ENCODE measurements at places on chromosomes 11 and 22.

DNA sequence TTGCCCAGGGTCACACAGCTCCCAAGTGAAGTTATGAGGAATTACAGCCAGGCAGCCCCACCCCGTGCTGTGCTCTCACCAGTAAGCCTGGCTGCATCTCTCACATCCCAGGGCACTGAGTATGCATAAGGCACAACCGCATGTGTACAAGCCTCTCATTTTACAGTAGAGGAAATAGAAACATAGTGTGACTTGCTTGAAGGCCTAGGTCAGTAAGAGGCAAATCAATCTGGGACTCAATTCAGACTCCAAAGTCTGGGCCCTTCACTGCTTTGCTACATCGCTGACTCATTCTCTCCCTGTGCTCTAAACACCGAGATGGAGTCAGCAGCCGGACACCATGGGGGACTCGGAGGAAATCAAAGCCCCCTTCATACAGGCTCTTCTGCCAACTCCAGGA lies 7.9 kb downstream of the ABTB2 start:
- peak; percentile 26 for DNase-seq

GRCh38 chr11:19935507-19935906 lies 222.9 kb downstream of the NAV2 start:
- peak; percentile 78 for DNase-seq

DNA sequence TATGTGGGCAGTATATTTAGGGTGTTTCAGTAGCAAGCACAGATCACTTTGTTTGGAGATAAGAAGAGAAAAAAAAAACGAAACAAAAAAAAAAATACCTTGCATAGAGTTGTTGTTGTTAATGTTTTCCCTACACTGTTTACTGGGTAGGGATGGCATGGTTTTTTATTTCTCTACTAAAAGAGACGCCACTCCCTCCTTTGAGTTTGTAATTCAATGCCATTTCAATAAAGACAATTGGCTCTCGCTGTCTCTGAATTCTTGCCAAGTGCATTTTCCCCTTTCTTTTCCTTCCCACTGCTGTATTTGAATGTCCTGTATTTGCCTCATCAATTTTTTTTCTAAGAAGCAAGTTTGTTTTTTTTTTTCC lies 213.9 kb upstream of the UBASH3B start:
- DNase-seq, result peak; percentile 16

- no peak for DNase-seq
Measured at GRCh38 chr11:3237119-3237518, 4.9 kb upstream of the MRGPRE start.

- no peak for DNase-seq
Measured at GRCh38 chr11:10918275-10918674, 60.4 kb upstream of the ZBED5 start.

- DNase-seq, result no peak
Measured at GRCh38 chr22:28000361-28000760, 81.3 kb upstream of the PITPNB start.

- peak; percentile 16 for DNase-seq
Measured at GRCh38 chr11:124602193-124602592, 9.0 kb upstream of the PANX3 start.

GRCh38 chr11:45056529-45056928 lies 89.9 kb upstream of the PRDM11 start:
- no peak for DNase-seq

DNA sequence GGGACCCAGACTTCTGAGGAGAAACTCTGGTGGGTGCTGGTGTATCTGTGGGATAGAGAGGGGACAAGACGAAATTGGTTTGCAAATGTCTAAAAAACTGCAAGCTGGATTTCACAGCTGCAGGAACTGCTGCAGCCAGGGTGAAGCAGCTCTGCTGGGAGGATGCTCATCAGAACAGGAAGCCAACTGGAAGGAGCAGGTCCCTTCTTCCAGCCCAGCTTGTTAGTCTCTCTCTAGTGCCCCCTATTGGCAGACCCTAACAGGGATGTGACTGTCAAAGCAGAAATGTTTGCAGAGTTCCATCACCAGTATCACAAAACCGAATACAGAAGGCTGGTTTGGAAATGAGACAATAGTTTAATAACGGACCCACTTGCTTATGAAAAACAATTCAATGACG lies 74.8 kb upstream of the SLC22A12 start:
- DNase-seq, result no peak

- DNase-seq, result no peak
Measured at GRCh38 chr11:133222425-133223330, 309.6 kb downstream of the OPCML start.

GRCh38 chr22:45880091-45880715 lies 96.8 kb downstream of the WNT7B start:
- no peak for DNase-seq

- peak; percentile 69 for DNase-seq
Measured at GRCh38 chr11:37788141-37788877, 1190.3 kb upstream of the RAG2 start.

GRCh38 chr11:117066959-117067358 lies 31.3 kb downstream of the SIK3 start:
- DNase-seq, result no peak

DNA sequence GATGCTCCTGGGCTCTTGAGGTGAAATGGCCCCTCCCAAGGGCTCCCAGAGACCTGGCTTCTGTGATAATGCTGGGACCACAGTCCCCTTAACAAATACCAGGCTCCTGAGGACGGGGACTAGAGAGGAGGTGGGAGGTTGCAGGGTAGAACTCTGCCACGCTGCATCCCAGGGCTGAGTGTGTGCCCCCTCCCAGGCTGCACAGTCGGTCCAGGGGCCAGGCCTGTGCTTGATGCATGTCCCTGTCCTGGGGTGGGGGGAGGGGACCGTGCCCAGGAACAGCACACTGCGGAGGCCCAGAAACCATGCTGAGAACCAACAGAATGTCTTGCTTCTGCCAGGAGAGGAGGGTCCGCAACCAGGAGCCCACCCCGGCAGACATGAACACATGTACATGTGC lies 9.3 kb downstream of the CSF2RB start:
- no peak for DNase-seq

DNA sequence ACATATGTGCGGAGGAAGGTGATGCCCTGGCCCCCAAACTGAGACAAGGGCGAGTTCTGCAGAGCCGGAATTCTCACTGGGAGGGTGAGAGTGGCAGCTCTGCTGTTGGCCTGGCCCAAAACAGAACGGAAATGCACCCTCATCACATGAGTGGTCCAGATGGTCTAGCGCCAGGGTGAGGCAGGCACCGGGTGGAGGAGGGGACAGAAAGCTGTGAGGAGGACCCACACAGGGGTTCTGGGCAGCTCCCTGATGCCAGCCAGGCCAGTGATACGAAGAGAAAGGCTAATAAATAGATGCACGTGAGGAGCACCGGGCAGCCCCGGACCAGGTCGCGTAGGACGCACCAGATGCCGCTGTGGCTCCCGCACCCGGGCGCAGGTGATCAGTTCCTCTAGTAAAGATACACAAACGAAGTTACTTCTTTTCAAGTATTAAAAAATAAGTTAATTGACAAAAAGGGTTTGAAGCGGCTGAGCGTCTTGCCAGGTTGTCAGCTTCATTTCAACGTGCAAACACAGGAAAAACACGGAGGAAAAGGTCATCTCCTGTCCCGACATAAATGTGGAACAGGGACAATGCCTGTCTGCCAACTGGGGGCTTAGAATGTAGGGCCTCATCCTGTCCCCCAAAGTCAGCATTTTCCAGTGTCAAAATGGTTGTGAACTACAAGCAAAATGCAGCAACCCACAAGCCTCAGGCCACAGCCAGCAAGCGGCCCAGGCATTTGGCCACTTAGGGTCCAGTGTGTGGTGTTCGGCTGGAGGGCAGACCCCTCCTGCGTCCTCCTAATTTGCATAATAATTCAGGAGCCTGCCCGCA lies 15.3 kb upstream of the BID start:
- no peak for DNase-seq

All from fibroblast of the aortic adventitia (primary cell).